T-cell (primary cell): ENCODE measurements at places on chromosomes 5 and 9.

DNA sequence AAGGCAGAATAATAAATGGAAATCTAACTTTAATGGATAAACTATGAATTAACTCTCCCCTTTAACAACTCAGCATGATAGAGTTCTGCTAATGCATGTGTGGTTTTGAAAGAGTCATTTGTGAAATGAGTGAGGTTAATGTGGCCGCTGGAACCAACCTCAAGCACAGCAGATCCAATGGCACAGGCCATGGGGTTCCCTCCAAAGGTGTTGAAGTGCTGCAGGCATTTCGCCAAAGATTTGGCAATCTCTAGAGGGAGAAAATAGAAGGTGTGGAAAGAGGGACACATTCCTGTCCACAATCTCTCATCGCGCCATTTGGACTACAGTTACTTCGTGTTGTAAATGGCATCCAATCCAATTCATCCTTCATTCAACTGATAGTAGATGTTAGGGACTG lies 35.0 kb downstream of the AGXT2 start:
- no peak for DNase-seq

DNA sequence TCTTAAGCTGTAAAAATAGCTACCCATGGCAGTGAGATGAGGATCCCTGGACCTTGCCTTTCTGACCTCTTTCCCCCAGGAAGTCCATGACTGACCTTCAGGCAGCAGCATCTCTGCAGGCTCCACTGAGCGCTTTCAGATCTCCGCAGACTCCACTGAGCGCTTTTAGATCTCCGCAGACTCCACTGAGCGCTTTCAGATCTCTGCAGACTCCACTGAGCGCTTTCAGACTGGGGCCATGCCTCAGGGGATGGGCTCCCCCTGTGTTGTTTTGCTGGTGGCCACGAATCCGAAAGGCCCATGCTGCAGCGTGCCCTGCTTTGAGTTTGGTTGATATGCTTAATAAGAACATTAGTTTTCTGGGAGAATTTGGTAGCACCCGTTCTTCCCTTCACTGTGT lies 254.2 kb downstream of the FANCC start:
- no peak for DNase-seq

GRCh38 chr5:76836181-76836580 lies 13.6 kb upstream of the S100Z start:
- DNase-seq: no peak

- DNase-seq: no peak
These were observed 892.9 kb downstream of the NR2F1-AS1 start for GRCh38 chr5:92687821-92688722.

- no peak for DNase-seq
These were observed 146.8 kb upstream of the SPEF2 start for GRCh38 chr5:35470866-35471265.
